ENCODE measurements at places on chromosomes 11 and 22. TPM values are rescaled to one million over a fixed set of nuclear protein-coding genes. Genes with fewer than 3 reads are reported as not detected.

CLDN5 gene
- total RNA-seq: 228 TPM

SLC35E4 gene
- 6.4 TPM for total RNA-seq

SLC29A2 gene
- total RNA-seq: 4.2 TPM

CATSPERZ gene
- total RNA-seq: not detected

PIK3IP1 gene
- total RNA-seq: 32.4 TPM

SCGB1C1 gene
- not detected for total RNA-seq

ASPHD2 gene
- total RNA-seq: 2.2 TPM

CEND1 gene
- total RNA-seq: 1.7 TPM

DRD2 gene
- 0.49 TPM for total RNA-seq

ZC3H7B gene
- 28.2 TPM for total RNA-seq

LDHAL6A gene
- total RNA-seq: not detected

MAFF gene
- 90.6 TPM for total RNA-seq

DNA sequence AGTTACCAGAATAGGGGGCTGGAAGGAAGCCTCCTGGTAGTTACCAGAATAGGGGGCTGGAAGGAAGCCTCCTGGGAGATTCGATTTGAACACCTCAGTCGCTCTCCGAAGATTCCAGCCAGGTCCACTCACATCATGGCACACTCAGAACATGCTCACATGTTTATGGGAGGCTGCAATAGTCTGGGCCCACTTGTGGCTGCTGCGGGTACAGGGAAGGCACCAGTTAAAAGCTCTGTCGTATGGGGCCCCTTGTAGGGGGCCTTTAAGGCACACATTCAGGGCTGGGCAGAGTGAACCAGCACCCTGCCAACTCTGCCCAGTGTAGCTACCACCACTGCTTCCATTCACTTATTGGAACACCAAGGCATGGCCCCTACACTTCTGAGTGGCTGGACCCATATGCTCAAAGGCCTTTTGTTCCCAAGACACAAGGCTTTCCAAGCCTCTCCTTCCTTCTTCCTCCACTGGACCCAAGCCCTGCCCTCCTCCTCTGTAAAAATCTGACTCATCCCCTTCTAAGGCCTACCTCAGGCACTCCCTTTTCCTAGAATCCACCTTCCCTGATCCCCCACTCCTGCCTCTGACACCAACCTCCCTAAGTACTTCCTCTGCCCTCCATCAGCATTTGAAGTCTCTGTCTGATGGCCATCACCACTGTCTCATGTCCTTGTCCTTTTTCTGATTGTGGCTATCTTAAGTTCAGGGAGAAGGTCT, 28.0 kb downstream of the USP35 start:
- no peaks in the 10 kb centered on the region for H3K36me3 ChIP-seq
- peaks cover 6% of the 10 kb centered on the region for H3K4me1 ChIP-seq
- no peak overlapping the region for H3K27ac ChIP-seq

DNA sequence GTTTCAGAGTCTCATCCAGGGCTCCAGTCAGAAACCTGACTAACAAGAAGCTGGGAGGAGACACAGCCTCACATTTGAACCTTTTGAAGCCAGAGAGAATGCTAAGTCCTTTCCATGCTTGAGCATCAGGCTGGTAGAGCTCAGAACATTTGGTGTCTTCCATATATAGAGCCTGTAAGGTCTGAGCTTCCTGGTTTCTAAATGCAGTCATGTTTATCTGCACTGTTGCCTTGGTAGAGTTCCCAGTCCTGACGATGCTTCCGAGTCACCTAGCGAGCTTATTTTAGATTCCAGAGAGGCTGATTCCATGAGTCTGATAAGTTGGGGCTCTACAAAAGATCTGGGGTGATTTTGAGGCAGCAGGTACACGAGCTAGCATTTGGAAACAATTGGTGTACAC, 68.4 kb upstream of the SORL1 start:
- no peak overlapping the region for H3K27ac ChIP-seq
- H3K27me3 ChIP-seq: no peaks in the 10 kb centered on the region
- no peaks in the 10 kb centered on the region for H3K36me3 ChIP-seq
- no peak for DNase-seq

GRCh38 chr11:75272821-75273301, 32.3 kb downstream of the TPBGL start:
- no peaks in the 10 kb centered on the region for H3K4me1 ChIP-seq
- no peak overlapping the region for H3K4me3 ChIP-seq
- no peaks in the 10 kb centered on the region for H3K36me3 ChIP-seq
- DNase-seq: no peak
- no peaks in the 10 kb centered on the region for H3K27me3 ChIP-seq

DNA sequence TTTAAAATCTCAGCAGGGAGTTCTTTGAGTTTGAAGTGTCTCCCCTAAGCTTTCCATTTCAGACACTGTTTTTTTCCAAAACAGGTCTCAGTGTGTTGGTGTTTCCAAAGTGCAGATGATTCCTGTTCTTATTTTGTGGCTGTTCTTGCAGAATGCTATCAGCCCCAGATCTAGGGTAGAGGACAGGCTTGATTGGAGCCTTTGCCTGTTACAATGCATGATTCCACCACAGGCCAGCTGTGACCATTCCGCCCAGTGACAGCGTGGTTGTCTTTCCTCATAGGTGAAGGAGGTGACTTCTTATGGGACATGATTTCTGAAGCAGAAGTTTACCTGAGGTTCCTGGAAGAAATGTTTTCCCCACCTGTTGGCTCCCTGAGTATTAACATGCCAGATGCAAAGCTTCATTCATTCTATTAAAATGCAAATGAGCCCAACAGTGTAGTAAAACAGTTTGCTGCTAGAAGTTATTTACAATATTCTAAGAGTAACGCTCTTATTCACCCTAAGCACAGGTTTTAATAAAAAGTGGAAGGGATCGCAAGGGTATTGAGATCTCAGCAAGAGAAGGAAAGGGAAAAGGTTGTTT, 36.9 kb upstream of the BIRC3 start:
- H3K36me3 ChIP-seq: no peaks in the 10 kb centered on the region
- H3K27ac ChIP-seq: no peak overlapping the region

- no peak overlapping the region for H3K4me3 ChIP-seq
- H3K27ac ChIP-seq: peak overlapping the region; percentile 23
- no peak for DNase-seq
- H3K4me1 ChIP-seq: peaks cover 33% of the 10 kb centered on the region
- no peaks in the 10 kb centered on the region for H3K27me3 ChIP-seq
Measured at GRCh38 chr22:48089601-48090331, 1327.3 kb downstream of the TBC1D22A start.

GRCh38 chr11:36193290-36193619, 96.0 kb downstream of the COMMD9 start:
- no peaks in the 10 kb centered on the region for H3K27me3 ChIP-seq
- no peaks in the 10 kb centered on the region for H3K36me3 ChIP-seq
- no peak overlapping the region for H3K27ac ChIP-seq
- H3K4me3 ChIP-seq: no peak overlapping the region
- peak; percentile 49 for DNase-seq

- H3K4me1 ChIP-seq: peaks cover 49% of the 10 kb centered on the region
- peak overlapping the region; percentile 95 for H3K27ac ChIP-seq
- DNase-seq: no peak
Measured at GRCh38 chr11:69012092-69013008, 696 bp downstream of the MRGPRF start.

DNA sequence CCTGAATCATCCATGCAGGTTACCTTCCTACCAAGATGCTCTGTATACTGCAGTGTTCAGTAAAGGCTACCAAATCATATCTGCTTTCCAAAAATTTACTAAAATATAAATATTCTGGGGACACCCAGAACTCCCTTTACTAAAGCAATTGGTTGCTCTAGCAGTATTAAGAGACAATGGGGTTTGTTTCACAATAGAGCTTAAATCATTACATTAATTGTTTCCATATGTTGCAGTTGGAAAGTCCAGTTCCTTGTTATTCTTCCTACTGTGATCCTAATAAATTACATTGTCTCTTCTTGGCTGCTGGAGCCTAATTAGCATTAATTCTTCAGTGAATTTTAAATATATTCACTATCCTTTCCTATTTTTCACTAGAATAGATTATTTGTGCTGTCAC, 316.0 kb upstream of the MTNR1B start:
- no peak overlapping the region for H3K4me3 ChIP-seq
- H3K4me1 ChIP-seq: no peaks in the 10 kb centered on the region
- H3K27ac ChIP-seq: no peak overlapping the region

DNA sequence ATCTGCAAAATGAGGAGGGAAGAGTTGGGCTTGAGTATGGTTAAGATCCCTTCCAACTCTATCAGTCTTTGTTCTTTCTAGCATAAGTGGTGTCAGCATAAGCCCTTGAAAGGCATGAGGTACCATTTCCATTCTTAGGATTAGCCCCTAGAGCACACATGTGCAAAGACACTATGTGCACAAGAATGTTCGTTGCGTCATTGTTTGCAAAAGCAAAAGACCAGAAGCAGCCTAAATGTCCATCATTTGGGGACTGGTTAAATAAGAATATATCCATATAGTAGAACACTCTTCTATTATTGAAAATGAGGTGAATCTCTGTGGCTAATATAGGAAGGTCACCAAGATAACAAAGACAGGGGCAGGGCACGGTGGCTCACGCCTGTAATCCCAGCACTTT, 10.0 kb upstream of the KCTD14 start:
- H3K36me3 ChIP-seq: no peaks in the 10 kb centered on the region
- no peaks in the 10 kb centered on the region for H3K27me3 ChIP-seq
- H3K4me1 ChIP-seq: peaks cover 6% of the 10 kb centered on the region
- no peak for DNase-seq
- H3K4me3 ChIP-seq: no peak overlapping the region

DNA sequence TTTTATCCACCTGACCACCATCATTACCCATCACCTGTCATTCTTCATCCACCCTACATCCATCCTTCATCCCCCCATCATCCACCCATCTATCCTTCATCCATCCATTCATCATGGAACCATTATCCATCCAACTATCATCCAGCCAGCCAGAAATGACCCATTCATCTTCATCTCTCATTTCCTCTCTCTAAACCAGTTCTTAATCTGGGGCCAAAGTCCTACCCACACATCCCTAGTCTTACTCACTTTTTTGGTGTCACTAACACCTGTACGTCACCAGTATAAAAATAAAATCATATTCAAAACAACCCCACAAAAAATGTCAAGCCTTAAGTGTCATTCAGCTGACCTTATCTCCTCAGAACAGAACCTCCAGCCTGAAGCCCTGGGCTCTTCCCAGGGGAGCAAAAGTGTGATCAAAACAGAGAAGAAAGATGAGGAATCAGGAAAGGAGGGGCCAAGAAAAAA, 12.3 kb downstream of the SPI1 start:
- no peaks in the 10 kb centered on the region for H3K4me1 ChIP-seq
- no peaks in the 10 kb centered on the region for H3K27me3 ChIP-seq
- H3K27ac ChIP-seq: no peak overlapping the region
- no peak for DNase-seq

GRCh38 chr11:10181811-10182210, 112.2 kb downstream of the SBF2 start:
- no peak for DNase-seq
- H3K27me3 ChIP-seq: no peaks in the 10 kb centered on the region
- H3K36me3 ChIP-seq: no peaks in the 10 kb centered on the region
- H3K4me3 ChIP-seq: no peak overlapping the region

GRCh38 chr11:68196219-68196618, 16.9 kb downstream of the KMT5B start:
- no peaks in the 10 kb centered on the region for H3K27me3 ChIP-seq
- no peaks in the 10 kb centered on the region for H3K36me3 ChIP-seq
- no peak for DNase-seq
- peaks cover 66% of the 10 kb centered on the region for H3K4me1 ChIP-seq
- H3K4me3 ChIP-seq: no peak overlapping the region

GRCh38 chr11:7028141-7028540, 7.9 kb downstream of the NLRP14 start:
- H3K27me3 ChIP-seq: no peaks in the 10 kb centered on the region
- H3K4me3 ChIP-seq: no peak overlapping the region
- no peak for DNase-seq
- H3K36me3 ChIP-seq: no peaks in the 10 kb centered on the region
- no peak overlapping the region for H3K27ac ChIP-seq

DNA sequence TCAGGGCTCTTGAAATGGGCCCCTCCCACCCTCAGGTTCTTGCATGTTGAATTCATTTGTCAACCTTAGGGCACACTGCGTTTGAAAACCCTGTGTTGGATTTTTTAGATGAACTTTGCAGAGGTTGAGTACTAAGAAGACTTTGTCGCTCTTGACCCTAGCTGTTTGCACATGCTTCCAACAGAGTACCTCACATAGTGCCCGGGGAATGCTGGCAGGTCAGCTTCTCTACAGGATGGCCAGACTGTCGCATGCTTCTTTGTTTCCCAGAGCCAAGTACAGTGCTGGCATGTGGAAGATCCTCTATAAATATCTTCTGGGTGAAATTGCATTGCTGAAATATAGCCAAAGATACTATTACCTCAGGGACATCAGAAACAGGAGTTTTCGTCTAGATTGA, 59.9 kb downstream of the FAT3 start:
- no peak overlapping the region for H3K4me3 ChIP-seq
- no peaks in the 10 kb centered on the region for H3K27me3 ChIP-seq
- H3K4me1 ChIP-seq: no peaks in the 10 kb centered on the region
- H3K36me3 ChIP-seq: no peaks in the 10 kb centered on the region
- no peak overlapping the region for H3K27ac ChIP-seq

DNA sequence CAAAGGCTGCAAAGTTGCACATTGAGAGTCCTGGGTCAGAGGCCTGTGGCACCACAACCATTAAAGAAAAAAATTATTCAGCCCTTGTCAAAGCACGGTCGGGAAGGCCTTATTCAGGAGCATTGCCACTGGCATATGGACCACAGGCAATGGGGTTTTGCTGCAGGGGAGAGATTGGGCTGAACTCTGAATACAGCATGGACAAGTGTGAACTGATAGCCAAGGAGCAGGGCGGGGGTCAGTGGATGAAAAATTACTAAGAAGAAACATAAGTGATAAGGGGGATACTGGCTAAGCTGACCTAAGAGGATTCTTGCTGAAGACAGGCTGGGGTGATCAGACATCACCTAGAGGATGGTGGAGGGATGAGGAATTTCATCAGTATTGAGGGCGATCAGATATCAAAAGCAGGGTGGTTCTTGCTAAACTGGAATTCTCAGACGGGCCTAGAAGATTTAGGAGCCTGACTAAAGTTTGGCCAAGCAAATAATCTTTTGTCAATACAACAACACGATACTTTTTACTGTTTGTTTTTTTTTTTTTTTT, 3.3 kb upstream of the DGCR8 start:
- DNase-seq: no peak
- H3K27ac ChIP-seq: no peak overlapping the region
- H3K36me3 ChIP-seq: no peaks in the 10 kb centered on the region
- no peaks in the 10 kb centered on the region for H3K27me3 ChIP-seq

- no peak overlapping the region for H3K27ac ChIP-seq
- no peaks in the 10 kb centered on the region for H3K36me3 ChIP-seq
- no peaks in the 10 kb centered on the region for H3K4me1 ChIP-seq
- no peaks in the 10 kb centered on the region for H3K27me3 ChIP-seq
- H3K4me3 ChIP-seq: no peak overlapping the region
Measured at GRCh38 chr11:4839851-4840549, 9.0 kb downstream of the OR51S1 start.
